SK-N-SH (cell line): ENCODE measurements at places on chromosomes 2 and 18.

DNA sequence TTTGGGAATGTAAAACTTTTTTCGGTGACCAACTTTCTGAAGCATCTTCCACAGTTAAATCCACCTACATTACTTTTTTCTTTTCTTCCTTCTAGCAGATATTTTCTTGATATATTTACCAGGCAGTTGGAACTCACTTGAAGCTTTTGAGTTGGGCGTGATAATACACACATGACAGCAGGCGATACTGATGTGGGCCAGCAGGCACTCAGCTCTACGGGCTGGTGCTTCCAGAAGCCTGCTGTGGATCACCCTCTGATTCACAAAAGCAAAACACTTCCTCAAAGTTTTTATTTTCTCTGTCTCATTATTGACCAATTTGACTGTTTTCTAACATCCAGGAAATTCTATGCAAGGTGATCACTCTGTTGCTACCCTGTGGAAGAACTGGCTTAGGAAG, 22.9 kb downstream of the GRHL1 start:
- DNase-seq: no peak

- no peak for DNase-seq
Observed at GRCh38 chr2:125427721-125428315, 1228.1 kb upstream of the GYPC start.

- peak; percentile 38 for DNase-seq
Observed at GRCh38 chr18:59988098-59988706, 88.4 kb downstream of the PMAIP1 start.

GRCh38 chr18:63439334-63439733, 17.1 kb upstream of the VPS4B start:
- DNase-seq: peak; percentile 76

GRCh38 chr2:180412219-180412618, 405.1 kb upstream of the CWC22 start:
- no peak for DNase-seq

DNA sequence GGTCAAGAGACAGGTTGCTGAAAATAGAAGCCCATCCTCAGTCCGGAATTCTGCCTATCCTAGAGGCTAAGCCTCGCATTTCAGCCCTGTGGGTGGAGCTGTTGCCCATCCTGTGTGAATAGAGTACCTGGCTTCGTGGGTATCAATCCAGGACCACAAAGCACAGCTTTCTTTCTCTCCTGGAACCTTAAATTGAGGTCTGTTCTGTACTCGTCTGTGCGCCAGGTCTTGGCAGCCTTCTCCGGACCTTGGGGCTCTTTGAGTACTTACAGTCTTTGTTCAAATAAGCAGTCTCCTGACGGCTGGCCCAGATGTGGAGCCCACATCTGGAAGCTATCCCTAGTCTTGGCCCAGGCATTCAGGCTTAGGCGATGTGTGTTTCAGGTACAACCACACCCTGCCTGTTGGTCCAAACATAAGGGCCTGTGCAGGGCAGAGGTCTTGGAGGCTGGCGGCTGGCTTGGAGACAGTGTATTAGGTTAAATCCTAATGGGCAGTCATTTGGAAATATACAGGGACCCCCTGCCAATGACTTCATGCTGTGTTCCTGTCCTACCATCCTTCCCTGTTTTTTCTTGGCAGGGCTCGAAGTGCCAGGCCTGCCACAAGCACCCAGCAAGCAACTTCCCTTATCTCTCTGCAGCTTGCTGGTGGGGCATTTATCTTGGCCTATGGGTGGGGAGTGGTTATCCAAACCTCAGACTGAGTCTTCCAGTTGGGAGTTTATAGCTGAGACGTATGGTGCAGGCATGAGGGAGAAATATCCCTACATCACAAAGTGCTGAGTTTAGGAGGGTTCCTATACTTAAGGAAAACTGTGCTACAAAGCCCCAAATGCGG, 294.1 kb downstream of the BCL2 start:
- peak; percentile 68 for DNase-seq

DNA sequence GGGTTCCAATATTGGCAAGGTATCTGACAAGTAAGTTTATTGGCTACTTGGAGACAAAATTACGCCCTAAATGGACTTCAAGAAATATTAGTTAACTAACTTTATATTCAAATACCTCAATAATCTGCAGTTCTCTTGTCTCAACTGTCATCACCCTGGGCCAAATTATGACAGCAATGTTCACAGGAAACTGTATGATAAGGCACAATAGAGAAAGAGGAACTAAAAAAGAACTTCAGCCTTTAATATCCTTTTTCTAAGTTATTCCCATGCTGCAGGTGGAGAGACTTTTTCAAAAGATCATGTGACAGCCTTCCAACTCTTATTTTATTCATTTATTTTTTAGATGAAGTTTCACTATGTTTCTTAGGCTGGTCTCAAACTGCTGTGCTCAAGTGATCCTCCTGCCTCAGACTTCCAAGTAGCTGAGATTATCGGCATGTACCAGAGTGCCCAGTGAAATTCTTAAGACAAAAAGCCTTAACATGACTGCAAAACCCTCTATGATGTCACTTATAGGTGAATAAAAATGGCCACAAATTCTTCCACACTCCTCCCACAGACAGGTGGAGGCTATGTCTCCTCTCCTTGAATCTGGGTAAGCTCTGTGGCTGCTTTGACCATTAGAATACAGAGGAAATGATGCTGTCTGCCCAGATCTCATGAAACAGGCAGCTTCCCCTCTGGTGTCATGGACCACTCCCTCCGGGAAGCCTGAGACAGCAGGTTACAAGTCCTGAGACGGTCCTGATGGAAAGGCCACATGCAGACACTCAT, 211.0 kb downstream of the TGIF1 start:
- DNase-seq: no peak

DNA sequence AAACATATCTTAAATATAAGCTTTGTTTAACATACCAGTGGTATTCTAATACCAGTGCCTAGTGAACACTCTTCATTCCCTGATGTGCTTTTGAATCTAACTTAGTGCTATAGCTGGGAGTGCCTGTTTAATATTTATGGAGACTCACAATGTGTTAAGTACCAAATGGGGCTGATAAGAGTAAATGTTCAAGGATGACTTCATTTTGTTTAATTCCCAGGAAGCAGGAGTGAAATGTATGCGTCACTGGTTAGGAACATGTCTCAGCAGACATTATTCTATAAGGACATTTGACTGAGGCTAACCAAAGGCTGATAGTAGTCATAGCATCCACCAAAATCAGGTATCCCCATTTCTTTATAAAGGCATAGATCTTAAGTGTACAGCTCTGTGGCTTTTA, 31.7 kb upstream of the LINC00305 start:
- no peak for DNase-seq

DNA sequence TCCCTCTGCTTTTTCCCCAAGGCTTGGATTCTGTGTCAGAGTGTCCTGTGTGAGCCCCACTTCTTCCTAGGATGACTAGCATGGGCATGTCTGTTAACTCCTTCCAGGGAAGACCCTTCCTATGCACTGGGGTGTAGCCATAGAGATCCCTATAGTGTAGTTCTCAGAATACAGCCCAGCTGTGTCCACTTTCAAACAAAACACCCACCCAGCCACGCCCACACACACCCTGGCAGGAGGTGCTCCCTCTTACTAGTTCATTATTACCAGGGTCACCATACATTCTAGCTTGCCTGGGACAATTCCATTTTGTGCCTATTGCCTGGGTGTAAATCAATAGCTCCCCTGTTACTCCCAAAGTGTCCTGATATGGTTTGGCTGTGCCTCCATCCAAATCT, 195.6 kb downstream of the MYCN start:
- DNase-seq: no peak

- no peak for DNase-seq
Observed at GRCh38 chr2:158204741-158205165, 103.1 kb downstream of the UPP2 start.

GRCh38 chr2:49049161-49049560, 105.2 kb downstream of the FSHR start:
- DNase-seq: no peak

- no peak for DNase-seq
Observed at GRCh38 chr2:145067549-145068030, 547.7 kb upstream of the ZEB2 start.

DNA sequence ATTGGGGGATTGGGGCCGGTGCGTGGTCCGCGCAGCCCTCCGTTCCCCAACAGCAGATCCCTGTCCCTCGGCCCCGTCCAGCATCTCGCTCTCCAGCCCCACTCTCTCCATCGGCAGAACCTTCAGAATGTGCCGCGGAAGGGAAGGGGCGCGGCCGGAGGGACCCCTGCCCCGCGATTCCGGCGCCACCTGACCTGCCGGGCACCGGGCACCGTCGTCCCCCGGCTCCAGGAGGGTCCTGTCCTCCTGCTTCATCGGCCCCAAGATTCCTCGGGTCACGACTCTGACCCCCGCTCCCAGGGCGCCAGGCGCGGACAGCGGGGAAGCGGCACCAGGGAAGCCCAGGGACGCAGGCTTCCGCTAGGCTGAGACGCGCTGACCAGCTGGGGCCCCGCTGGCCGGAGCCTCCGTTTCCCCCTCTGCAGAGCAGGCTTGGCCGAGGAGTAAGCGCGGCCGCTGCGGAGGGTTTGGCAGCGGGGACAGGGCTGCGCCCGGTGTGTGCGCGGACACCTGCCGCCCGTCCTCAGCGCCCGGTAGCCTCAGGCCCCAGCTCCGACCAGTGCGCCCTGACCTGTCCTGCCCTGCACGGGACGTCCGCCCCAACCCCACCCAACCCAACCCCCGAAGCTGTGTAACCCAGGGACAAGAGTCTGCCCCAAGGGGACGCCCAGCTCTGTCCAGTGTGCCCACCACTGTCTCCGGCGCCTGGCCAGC, 16.8 kb upstream of the BOK start:
- peak; percentile 71 for DNase-seq
